H1 (cell line): ENCODE measurements at places on chromosomes 5 and 9. TPM values are rescaled to one million over a fixed set of nuclear protein-coding genes. Genes with fewer than 3 reads are reported as not detected.
A peak's percentile ranks its signal among the peaks of the same experiment; 100 is the strongest.

- peak; percentile 57 for DNase-seq
Observed at GRCh38 chr9:135906291-135907005, 898 bp downstream of the CAMSAP1 start.

DNA sequence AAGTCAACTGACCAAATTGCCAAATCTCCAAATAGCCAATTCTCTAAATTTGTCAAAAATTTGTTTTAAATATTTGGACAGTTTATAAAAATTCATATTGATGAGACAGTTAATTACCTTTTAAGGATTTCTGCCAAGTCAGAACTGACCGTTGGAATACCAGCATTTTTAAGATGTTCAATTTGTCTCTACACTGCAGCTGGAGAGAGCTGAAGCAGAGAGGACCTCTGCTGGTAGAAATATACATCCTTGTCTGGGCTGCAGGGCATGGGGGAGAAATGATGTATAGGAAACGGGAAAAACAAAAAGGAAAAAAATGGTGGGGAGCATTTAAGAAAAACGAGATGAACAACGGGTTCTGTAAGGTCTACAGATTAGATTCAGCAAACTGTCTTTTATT is 16.8 kb downstream of the NR6A1 start:
- no peak for DNase-seq

GRCh38 chr9:113772121-113772810 is 103.8 kb upstream of the ZNF618 start:
- DNase-seq = no peak

THBS4 gene
- 12.8 and 14.2 TPM in 2 replicates for total RNA-seq

DNA sequence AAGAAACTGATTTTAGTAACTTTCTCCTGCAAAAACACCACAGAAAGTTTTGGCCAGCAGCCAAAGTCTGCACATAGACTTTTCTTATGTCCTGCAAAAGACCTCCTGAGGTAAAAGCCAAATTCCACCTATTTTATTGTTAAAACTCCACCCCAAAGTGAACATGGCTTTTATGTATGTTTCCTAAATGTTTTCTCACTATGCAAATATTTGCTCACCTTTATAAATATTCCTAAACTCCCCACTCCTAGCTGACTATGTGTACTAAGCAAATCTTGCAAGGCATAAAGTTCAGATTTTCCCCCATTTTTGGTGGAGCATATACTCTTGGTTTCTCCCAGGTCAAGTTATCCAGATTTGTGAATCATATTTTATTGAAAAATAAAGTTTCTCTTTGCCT is 446.2 kb downstream of the DNAH5 start:
- no peak for DNase-seq

DNA sequence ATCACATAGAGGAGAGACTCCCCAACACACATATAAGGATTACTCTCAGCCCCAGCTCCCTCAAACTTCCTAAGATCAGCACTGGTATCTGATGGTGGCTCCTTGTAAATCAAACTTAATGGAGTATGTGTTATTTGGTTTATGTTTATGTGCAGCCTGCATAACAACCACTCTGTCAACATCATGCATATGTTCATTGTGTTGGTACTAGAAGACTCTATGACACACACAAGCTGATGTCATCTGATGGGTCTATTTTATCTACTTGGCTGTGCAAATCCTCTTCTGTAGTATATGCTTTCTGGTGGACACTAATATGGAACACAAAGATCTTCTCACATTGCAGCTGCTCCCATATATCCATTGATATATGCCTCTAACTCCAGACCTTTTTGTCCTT is 134.0 kb upstream of the FAM174A start:
- no peak for DNase-seq

DNA sequence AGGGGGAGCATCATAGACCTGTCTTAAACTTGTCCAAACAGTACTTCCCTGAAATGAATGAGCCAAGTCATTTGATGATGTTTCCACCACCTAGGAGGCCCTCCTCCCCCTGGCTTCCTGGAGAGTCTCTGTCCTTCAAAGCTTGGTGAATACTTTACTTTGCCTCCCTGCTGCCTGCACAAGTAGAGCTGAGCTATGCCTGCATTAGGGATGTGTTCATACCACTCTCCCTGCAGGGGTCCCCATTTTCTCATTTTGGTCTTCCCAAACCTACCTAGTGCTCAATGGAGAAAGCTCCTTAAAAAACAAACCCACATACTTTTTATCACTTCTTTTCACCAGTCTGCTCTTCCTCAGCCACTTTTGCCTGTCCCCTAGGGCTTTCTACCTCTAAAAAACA is 7.7 kb downstream of the CCNI2 start:
- DNase-seq = no peak

GABRA6 gene
- not detected in 2 replicates for total RNA-seq

CDKN2B gene
- 0.31 and 0.88 TPM in 2 replicates for total RNA-seq

DNA sequence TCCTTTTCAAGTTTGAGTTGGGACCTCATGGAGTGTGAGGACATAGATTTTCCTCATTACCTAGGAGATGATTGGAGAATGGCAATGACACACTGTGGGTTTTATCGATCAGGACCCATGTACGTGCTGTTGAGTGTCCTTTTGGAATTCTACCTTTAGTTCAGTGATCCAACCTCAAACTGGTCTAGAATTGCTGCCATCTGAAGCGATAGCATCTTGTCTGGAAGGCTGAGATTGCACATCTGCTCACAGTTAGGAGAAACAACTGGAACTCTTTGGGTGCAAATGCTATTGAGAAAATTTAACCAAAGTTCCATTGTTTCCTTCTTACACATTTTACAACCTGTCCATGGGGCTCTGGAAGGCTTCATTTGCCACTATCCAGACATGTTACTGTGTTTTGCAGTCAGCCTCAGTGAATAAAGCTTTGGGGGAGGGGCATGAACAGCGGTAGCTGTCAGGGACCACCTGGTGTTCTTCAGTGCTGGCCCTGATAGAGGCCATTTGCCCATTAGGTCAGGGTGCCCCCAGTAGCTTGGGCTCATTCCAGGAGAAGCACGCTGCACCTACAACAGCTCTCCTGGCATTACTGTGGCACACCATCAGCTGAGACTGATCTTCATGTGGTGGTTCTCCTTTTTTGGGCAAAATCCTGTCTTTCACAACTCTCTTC is 123.1 kb downstream of the PDE8B start:
- no peak for DNase-seq

DPM2 gene
- total RNA-seq = 45.4 and 48.8 TPM in 2 replicates

- no peak for DNase-seq
Observed at GRCh38 chr9:133371261-133371711, 4.6 kb downstream of the SURF4 start.

MAMDC2 gene
- 15.3 and 15.4 TPM in 2 replicates for total RNA-seq

DNA sequence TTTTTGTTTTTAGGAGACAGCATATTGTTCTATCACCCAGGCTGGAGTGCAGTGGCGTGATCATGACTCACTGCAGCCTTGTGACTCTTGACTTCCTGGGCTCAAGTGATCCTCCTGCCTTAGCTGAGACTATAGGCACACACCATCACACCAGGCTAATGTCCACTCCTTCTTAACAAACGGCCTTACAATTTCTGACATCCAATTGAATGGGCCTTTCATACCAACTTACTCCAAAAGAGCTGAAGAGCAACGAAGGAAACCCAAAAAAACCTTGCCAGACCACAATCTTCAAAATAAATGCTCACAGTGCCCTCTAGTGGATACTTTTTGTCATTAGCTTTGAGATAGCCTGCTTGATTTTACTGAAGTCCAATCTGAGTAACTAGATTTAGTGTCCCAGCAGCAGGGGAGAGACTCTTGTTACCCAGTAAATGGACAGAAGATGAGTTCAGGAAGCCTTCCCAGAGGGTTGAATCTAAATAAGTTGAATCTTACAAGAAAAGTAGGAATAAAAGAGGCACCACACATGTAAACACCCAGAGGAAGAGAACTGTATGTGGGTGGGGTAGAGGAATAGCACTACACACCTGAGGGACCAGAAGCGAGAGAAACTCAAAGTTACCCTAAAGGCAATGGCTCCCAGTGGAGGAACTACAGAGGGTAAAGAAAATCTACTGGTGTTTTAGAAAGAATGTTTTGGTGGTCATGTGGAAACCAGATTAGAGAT is 9.3 kb downstream of the ZNF622 start:
- no peak for DNase-seq

DNA sequence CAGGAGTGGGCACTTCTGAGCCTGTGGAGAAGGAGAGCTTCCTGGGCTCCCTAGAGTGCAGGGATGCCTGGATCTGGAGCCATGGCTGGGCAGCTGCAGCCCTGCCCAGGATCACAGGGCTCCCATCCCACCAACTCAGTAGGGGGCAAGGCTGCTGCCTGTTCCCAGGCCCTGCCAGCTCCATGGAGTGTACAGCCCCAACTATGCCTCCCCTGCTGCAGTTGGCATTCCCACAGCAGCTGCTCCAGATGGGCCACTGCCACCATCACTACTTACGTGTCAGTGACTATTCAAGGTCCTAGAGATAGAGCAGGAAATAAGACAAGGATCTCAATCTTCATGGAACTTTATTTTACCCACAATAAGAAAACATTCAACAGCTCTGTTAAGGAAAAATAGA is 107.1 kb upstream of the TNPO1 start:
- DNase-seq = no peak

- no peak for DNase-seq
Observed at GRCh38 chr5:17070647-17071046, 134.6 kb upstream of the MYO10 start.

ANGPTL2 gene
- total RNA-seq = 10.6 and 10.7 TPM in 2 replicates
